ENCODE measurements at places on chromosomes 4 and X.

DNA sequence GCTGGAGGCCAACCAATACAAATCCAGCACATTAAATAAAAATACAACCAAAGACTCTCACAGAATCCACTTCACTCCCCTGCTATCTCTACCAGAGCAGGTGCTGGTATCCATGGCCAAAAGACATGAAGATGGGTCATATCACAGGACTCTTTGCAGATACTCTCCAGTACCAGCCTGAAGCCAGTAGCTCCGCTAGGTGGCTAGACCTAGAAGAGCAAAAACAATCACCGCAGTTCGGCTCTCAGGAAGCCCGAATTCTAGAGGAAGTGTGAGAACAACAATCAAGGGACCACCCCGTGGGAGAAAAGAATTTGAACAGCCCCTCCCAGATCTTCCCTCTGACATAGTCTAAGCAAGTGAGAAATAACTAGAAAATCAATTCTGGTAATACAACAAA, 20.2 kb downstream of the CLIC2 start:
- no peak for DNase-seq

DNA sequence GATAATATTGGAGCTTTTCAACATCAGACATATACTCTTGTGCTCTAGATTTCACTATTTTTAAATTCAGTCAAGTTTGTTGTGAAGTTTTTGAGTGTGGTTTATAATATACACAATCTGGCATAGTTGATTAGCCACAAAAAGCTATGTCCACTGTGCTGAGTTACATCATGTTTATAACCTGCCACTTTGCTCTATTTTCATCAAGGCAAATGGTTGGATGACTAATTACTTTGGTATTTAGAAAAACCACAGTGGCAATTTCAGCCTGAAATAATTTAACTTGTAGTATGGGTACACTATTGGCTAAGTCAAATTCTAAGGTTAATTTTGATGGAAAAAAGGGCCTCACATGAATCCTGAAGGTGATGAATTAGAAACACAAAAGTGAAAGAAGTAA, 262.6 kb downstream of the C4orf33 start:
- no peak for DNase-seq

DNA sequence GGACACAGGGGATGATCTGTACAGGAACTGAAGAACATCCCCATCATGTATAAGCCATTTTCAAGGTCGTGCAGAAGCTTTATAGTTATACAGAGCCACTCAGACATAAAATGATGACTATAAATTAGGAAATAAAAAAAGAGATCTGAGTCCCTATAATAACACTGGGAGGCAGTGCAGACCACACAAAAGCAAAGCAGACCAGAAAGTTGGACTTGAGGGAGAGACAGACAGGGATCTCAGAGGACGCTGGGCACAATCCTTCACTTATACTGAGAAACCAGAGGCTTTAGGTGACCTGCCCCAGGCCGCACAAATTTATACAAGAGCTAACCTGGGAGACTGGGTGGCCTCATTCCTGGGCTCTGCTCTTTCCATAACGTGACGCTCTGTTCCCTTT, 70.5 kb downstream of the HADH start:
- DNase-seq, result no peak

DNA sequence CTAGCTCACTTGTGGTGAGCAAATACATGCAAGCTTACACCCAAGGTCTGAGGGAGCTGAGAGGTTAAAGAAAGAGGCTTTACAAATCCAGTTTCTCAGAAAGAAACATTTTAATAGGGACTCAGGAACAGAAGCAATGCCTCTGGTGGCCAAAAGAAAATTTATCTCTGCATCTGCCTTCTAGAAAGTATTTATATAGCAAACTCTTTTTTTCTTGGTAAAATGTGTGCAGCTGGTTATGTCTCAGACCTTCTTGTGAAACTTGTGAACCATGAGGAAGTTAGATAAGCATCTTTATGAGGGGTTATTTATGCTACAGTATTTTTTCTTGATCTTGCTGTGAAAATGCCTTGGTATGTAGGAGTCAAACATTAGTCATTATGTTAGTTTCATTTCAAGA, 48.5 kb upstream of the CYSLTR1 start:
- no peak for DNase-seq

- DNase-seq, result no peak
These were observed 82.0 kb upstream of the PITX2 start for GRCh38 chr4:110704748-110705439.

- no peak for DNase-seq
These were observed 48.2 kb upstream of the EPGN start for GRCh38 chr4:74260036-74260435.

DNA sequence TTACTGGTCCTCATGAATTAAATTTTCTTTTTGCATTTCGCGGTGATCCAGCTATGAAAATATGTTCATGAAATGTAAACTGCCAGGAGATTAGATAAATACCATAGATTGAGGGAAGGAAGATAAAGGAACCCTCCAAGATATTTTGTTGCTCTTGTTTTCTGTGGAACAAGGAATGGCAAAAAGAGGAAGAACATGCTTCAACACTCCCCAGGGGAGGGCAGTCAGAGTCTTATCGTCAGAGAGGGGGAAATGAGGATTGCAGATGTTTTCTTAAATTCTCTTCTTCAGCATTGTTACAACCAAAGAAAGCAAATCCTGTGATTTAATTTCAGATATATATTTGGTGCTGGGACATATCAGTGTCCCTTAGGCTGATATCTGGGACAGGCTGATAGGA, 9.5 kb upstream of the SFRP2 start:
- DNase-seq, result no peak

DNA sequence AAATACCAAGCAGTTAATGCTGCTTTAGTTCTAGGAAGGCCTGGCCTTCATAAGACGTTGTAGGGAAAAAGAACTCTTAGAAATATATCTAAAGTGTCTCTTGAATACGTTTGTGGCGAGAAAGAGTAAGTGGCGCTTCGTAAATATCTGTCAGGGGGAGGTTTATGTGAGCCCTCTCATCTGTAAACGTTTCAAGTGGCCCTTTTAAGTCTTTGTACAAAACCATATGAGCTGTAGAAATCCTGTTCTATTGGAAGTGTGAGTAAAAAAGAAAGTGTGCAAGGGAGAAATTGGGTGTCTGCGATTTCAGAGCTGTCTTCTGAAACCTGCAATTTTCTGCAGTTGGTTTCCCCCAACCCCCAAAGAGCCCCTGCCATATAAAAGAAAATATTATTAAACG, 8.6 kb upstream of the INTU start:
- no peak for DNase-seq

- no peak for DNase-seq
These were observed 47.9 kb upstream of the RPA4 start for GRCh38 chrX:96835660-96836289.

- no peak for DNase-seq
These were observed 1.6 kb downstream of the SOX3 start for GRCh38 chrX:140503238-140503601.

DNA sequence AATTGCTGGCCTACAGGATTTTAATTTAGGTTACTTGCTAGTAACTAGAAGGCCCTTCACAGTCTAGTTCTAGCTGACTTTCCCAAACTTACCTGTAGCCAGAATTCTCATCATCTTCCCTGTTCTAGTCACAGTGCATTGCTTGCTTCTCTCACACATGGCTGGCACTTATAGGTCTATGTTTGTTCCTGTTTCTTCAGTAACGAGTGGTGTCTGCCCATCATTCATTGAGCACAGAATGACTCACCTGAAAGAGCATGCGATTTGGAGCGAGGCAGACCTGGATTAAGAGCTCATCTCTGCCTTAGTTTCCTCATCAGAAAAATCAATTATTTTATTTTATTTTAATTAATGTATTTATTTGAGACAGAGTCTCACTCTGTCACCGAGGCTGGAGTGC, 201.7 kb upstream of the ANK2 start:
- DNase-seq, result no peak

DNA sequence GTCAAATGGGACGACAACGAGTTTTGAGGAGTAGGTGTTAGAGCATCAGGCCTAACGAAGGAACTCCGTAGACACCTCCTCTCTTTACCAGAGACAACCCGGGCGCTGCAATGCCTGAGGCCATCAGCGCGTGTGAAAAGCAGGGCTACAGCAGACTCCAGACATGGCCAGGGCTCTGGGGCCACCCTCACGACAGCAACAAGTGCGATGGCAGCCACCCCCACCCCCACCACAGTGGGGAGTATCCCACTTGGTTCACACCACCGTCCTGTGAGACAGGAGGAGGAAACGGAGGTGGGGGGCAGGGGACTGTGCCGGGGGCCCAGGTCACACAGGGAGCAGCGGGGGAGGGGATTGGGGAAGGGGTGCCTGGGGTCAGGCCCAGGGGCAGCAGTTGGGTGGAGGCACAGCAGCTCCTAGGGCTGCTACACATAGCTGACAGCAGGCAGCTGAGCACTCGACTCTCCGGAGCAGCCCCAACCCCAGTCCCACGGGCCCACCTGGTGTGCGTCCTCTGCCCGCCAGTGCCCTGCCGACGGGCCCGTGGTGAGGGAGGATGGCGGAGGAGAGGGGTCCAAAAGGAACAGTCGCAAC, 8.5 kb downstream of the LRPAP1 start:
- no peak for DNase-seq

- DNase-seq, result no peak
These were observed 144.6 kb downstream of the CDS1 start for GRCh38 chr4:84727491-84727890.

- DNase-seq, result no peak
These were observed 30.7 kb downstream of the TSPAN5 start for GRCh38 chr4:98627531-98628257.

GRCh38 chr4:92618968-92619367, 315.2 kb downstream of the GRID2 start:
- DNase-seq, result no peak

DNA sequence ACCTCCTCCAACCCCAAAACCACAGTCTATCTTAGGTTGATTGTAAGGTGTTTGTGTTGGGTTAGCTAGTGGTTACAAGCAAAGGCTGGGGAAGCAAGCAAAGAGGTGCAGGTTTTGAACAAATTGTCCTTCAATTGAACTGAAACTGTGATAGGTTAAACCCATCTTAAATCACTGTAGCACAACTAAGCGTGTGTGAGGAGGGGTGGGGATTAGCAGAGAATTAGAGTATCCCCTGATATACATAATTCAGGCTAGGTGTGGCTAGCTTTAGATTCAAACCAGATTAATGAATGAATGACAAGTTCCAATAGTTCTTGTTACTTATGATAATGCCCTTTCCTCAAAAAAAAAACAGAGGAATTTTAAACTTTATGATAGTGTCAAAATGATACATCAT, 191.0 kb upstream of the POF1B start:
- no peak for DNase-seq

DNA sequence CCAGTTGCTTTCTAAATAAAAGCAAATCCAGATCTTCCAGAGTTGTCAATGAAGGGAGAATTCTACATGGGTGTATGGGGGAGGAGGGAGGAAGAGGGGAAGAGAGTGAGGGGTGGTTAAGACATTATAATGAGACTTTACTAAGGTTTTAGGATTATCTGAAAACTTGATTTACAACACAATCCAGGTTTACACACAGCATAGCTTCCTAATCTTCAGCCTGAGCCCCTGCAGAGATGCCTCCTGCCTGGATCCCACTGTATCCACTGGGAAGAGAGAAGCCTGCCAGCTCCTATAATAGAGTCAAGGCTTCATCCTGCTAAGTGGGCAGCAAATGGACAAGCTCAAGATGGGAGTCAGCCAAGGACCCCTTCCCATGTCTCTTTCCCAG, 85.6 kb upstream of the KIT start:
- DNase-seq, result no peak

GRCh38 chr4:78136109-78137081, 79.3 kb downstream of the FRAS1 start:
- DNase-seq, result no peak

DNA sequence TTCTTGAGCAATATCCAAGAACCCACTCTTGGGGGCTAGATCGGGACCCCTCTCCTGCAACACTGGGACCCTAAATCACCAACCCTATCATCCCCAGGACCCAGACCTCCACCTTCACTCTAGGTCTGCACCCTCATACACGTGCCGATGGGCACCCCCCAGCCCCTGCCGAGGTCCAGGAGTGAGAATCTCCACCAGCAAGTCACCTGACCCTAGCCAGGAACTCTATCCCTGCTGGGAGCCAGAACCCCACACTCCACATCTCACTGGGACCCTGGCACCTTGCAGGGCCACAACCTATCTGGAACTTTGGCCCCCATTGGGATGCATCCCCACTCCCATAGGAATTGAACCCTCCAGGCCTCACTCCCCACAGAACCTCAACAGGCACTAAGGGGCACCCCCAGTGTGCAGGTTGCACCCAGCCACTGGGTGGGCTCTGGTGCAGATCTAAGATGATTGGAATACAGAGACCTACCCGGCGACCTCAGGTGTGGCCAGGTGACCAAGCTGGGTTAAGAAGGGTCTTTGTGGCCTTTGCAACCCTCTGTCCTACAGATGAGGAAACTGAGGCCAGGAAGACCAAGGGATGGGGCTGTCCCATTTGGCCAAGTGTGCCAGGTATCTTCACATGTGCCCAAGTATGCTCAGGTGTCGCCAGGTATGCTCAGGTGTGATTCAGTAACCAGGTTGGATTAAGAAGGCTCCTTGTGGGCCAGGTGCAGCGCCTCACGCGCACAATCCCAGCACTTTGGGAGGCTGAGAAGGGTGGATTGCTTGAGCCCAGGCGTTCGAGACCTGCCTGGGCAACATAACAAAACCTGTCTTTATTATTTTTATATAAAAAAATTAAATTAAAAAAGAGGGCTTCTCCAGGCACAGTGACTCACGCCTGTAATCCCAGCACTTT, 3.1 kb upstream of the DHRSX start:
- DNase-seq, result no peak

DNA sequence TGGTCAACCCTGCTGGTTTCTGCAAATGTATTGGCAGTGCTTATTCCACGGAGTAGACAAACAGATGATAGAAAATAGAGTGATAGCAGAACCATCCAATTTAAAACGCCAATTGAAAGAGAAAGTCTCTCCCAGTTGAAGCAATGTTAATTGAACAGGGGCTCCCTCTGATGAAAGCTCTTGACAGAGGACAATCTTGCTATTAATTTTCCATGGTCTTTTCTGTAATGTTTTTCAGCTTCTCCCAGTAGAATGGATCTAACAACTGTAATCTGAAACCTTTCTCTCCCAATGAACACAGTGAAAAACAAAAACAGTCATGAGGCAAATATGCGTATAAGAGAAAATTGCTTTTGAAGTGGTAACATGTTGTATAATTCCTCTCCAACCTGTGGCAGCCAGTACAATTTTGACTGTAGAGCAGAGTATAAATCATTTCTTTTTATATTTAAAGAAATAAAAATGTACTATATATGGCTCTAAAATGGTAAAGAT, 225.1 kb upstream of the GALNTL6 start:
- no peak for DNase-seq

- DNase-seq, result no peak
These were observed 125.0 kb downstream of the BMPR1B start for GRCh38 chr4:94882756-94883155.

DNA sequence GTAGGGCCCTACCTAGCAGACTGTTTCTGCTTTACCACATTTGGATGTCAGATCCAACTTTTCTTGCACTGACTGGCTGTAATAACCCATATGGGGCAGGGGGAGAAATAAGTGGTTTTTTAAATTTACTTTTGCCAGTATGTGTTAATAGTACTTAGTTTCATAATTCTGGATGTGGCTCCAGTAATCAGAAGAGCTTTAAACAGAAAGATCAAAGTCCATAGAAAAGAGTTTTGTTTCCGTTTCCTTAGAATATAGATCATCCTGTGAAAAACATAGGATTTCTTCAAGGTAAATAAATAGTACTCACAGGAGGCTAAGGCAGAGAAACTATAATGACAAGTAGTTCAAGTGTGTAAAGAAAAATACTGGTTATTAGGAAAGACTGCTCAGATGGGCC, 85.6 kb downstream of the SLC39A8 start:
- no peak for DNase-seq

- DNase-seq, result no peak
These were observed 28.9 kb upstream of the SMIM31 start for GRCh38 chr4:164725066-164725465.

- no peak for DNase-seq
These were observed 40.0 kb upstream of the IQSEC2 start for GRCh38 chrX:53321230-53321942.
